Stimulated activated CD4-positive, alpha-beta T cell treated with anti-CD3 and anti-CD28 coated beads, Interleukin-2, amount 100 ng/mL, for 24 hours (primary cell): ENCODE measurements at places on chromosomes 6 and 20.
A peak's percentile ranks its signal among the peaks of the same experiment; 100 is the strongest.

- DNase-seq: no peak
These were observed 122.4 kb upstream of the EXOC2 start for GRCh38 chr6:815348-815738.

GRCh38 chr20:43831481-43832065 lies 83.1 kb upstream of the TOX2 start:
- no peak for DNase-seq

DNA sequence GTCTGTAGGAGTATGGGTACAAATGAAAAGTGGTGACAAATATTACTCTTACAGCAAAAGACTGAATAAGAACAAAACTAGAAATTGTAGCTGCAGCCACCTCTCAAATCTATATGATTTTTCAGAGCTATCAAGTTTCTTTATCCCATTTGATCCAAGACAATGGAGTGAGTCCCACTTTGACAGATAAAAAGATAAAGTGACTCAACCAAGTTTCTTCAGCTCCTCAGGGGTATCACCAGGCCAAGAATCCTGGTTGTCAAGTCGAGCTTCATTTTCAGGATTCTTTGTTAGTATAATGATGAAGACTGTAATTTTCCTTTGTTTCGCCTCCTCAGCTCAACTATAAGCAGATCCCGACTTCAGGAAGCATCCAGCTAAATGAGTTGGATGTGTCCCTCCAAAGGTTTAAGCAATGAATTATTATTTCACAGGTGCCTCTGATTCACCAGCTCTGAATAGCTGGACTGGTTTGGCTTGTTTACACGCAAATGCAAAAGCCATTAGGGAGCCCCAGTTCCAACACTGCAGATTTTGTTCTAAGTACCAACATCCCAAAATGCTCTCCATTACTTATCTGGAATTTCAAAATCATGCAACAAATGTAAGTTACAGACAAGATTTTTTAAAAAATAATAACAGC lies 238.9 kb downstream of the MAFB start:
- no peak for DNase-seq

GRCh38 chr6:53813801-53814200 lies 19.0 kb downstream of the LRRC1 start:
- no peak for DNase-seq

DNA sequence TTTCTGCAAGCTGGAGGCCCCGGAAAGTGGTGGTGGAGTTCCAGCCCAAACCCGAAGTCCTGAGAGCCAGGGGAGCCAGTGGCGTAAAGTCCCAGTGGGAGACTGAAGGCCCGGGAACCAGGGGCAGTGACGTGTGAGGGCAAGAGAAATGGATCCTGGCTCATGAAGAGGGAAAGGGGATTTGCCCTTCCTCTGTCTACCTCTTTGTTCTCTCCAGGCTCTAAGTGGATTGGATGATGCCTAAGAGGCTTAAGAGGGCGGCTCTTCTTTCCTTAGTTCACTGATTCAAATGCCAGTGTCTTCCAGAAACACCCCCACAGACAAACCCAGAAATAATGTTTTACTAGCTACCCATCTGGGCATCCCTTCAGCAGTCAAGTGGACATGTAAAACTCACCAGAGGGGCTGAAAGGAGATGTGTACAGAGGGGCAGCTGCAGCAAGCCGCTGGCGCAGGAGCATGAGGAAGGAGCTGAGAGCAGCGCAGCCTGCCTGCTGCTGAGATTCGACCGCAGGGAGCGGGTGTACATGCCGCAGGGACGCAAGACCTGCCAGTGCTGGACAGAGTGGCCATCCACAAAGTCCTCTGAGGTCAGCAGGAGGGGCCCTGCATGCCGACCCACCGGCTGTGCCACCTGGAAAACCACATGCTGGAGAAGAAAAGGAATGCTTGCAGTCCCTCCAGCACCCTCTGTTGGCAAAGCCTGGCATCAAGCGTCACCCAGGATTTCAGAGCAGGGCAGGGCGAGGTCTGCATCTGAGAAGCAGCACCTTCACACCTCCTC lies 29.5 kb downstream of the CDYL start:
- peak; percentile 38 for DNase-seq

- no peak for DNase-seq
These were observed 101.1 kb upstream of the CDYL start for GRCh38 chr6:4675121-4675520.

- DNase-seq: no peak
These were observed 84.4 kb downstream of the JPH2 start for GRCh38 chr20:44102582-44102981.

DNA sequence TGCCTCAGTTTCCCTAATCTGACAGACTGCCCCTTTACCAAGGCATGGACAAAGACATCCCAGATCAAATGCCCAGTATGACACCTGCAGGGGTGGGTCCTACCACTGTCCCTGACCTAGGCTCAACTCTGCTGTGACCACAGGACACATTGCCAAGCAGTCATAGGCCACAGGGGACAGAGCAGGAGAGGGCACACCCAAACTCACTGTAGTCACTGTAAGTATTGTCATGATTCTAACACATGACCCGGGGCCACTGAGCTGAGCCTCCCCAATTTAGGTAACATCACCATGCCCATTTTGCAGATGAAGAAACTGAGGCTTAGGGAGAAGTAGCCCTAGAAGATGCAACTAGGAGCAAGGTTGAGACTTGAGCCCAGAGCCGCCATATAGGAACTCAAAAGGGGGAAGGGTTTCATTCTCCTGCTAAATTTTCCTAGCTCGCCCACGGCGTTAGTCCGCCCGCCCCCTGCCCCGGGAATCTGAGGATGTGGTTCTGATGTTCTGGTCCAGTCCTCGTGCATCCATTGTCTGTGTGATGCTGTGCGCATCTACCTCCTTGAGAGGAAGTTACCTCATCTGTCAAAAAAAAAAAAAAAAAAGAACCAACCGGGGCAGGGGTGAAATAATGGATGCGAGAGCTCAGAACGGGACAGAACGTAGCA lies 44.8 kb downstream of the PMEPA1 start:
- no peak for DNase-seq

- DNase-seq: peak; percentile 19
These were observed 478.8 kb downstream of the CD83 start for GRCh38 chr6:14596410-14596809.

DNA sequence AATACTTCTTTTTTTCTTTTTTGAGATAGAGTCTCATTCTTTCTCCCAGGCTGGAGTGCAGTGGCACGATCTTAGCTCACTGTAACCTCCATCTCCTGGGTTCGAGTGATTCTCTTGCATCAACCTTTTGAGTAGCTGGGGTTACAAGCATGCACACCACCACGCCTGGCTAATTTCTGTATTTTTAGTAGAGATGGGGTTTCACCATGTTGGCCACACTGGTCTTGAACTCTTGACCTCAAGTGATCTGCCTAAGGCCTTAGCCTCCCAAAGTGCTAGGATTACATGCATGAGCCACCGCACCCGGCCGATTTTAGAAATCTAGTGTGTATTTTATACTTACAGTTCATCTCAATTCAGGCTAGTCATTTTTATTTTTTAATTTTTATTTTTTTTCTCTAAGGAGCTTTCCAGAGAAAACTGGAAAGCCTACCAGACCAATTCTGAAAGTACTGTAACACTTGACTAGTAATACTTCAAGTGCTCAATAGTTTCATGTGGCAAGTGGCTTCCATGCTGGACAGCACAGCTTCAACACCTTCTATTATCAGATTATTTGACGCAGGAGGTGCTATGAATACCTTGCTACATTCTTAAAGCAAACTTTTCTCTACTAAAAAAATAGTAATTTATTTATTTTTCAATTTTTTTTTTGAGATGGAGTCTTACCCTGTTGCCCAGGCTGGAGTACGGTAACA lies 25.0 kb downstream of the POLR1C start:
- no peak for DNase-seq

DNA sequence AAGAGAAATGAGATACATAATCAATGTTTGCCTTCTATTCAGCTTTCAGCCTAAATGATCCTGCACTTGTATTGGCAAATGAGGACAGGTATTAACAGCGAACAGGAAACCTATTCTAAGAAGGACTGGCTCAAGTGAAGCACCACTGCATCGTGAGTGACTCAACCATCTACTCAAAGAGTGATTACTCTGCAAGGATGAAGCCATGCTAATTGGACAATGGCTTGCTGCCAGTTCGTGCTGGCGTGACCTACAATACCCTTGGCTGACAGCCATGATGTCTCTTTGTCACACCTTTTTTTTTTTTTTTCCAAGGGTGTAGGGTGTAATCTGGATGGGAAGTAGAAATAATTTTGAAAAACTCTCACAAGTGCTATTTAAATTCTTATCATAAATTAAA lies 104.9 kb downstream of the GJA10 start:
- DNase-seq: peak; percentile 28
